ENCODE measurements at places on chromosomes 11 and 22. TPM values are rescaled to one million over a fixed set of nuclear protein-coding genes. Genes with fewer than 3 reads are reported as not detected.
A peak's percentile ranks its signal among the peaks of the same experiment; 100 is the strongest.

DNA sequence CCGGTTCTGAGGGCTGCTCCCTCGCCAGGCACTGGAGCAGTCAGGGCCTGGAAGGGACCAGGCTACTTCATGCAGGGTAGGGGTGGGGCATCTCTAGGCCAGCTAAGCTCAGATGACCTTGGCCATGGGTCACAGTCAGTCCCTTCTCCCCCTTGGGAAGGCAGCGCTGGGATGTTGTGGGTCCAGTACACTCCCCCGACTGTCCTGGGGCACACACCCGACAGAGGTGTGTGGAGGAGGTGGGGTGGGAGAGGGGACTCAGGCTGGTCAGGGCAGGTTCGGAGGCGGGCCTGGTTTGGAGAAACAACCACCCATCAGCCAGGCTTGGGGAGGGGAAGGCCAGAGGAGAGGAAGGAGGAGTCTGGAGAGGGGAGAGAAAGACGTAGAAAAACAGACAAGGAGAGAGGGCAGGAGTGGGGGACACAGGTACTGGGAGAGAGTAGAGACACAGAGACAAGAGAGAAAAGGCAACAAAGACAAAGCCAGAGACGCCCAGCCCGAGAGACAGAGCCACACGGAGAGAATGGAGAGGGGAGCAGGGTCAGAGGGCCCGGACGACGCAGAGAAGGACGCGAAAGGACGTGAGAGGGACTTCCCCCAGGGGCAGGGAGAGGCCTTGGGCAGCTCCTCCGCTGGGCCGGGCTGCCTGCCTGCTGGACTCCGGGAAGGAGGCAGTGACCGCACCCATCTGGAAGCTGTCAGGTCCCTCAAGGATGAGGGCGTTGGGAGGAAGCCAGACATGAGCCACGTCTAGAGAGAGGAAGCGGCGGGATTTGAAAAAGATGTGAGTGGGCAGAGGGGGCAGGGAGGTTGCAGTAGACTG lies 30.6 kb upstream of the TSKU start:
- DNase-seq, result peak; percentile 19

DNA sequence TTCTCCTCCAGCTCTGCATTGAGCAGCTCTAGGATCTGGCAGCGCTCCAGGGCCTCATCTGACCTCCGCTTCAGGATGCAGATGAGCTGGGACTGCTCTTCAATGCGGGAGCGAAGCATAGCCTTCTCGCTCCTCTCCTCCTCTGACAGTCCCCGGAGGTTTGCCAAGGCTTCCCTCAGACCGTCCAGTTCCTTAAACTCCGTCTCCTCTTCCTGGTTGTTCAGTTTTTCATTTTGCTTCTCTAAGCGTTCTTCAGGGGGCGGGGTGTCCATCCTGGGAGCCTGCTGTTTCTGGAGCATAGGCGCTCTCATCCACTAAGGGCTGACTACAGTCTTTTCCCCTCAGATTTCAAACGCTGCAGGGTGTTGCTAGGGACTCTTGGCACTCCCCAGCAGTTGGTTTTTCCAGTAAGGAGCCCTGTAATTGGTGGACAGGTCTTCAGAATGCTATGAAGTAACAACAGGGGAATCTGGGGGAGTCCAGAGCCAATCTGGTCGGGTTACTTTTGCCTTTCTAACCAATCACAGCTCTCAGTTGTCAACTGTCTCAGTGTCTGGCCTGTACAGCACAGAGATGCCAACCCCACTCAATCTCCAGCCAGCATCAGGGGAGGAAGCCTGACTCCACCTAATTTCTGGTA lies at the start of gene CCDC89:
TSS of gene CCDC89 (minus strand) at position 376 of the 640 bp plus-strand sequence. CDS start at position 311, 65 bp downstream.
- no peak for DNase-seq

DNA sequence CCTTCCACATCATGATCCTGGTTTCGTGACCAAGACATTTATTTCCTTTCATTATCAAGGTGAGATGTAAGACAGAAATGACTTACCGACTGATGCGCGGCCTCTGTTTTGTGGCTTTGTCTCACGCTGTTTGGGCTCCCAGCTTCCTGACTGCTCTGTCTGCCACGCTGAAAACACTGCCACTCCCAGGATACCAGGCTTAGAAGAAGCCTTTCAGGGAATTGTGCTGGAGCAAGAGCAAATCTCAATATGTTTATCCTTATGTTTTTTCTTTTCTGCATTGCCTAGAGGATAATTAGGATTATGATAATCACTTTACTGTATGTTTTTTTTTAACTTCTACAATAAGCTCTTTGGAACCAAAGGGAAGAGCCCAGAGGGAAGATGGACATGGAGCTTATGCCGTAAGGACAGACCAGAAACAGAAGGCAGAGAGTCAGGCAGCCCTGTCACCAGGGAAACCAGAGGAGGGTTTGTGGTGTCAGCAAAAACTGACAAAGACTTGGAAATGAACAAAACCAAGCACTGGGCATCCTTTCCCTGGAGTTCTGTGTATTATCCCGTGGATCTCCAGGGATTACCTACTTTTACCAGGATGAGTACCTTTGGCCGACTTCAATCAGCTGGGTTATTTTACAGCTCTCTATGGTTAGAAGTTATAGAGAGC lies 68.2 kb upstream of the ISX start:
- no peak for DNase-seq

Gene TREH
- 0.21 TPM for total RNA-seq

- no peak for DNase-seq
Measured at GRCh38 chr11:12013781-12014180, 5.4 kb upstream of the DKK3 start.

GRCh38 chr11:14148653-14149273 lies 186.2 kb downstream of the SPON1 start:
- DNase-seq, result no peak

Gene INPP5J
- 4.1 TPM for total RNA-seq

DNA sequence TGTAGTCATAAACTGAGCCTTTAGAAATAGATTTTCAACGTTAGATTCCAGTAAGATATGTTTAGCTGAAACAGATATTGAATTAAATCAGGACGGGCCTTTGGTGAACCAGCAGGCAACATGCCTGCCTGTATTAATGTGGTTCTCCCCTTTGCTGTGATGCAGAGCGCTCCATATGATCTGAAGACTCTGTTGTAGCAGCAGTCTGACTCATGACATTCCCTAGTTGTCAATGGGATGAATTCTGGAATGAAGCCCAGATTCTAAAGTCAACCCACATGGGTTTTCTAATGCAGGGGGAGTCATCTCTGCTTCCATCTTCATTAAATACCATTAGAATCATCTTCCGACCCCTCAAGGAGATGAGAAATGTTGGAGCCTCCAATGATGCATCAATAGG lies 864.5 kb downstream of the NTM start:
- DNase-seq, result no peak

- DNase-seq, result peak; percentile 83
Measured at GRCh38 chr11:1486054-1486825, at the start of gene MOB2. Gene MOB2 (minus strand): TSS chr11:1486779. CDS start chr11:1486556, 223 bp downstream.

- DNase-seq, result no peak
Measured at GRCh38 chr22:30821863-30822215, 127.2 kb downstream of the OSBP2 start.

GRCh38 chr11:116438651-116439360 lies 334.0 kb downstream of the BUD13 start:
- no peak for DNase-seq

- no peak for DNase-seq
Measured at GRCh38 chr22:44523981-44524759, 26.1 kb upstream of the RTL6 start.

Gene FGF19
- total RNA-seq, result 0.73 TPM

DNA sequence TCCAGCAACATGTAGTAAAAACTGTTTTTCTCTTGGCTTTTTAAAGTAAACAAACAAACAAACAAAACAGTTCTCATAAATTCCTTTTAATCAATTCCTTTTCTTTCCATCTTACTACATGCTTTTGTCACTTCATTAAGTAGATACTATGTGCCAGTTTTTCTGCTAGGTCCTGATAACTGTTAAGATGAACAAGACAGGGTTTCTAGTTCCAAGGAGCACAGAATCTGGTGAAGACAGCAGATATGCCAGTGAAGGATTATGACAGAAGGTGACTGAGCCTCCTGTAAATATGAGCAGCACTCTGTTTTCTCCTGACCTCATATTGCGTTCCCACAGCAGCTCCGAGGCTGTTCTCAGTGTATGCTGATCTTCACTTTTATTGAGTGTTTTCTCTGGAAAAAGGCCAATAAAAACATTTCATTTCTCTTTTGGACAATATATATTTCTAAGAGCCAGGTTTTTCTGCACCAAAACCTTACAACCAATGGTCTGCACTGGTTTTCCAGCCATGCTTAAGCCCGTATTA lies 45.8 kb downstream of the HEPHL1 start:
- no peak for DNase-seq

Gene APOL4
- total RNA-seq, result 4.3 TPM

Gene GPR83
- 0.07 TPM for total RNA-seq

DNA sequence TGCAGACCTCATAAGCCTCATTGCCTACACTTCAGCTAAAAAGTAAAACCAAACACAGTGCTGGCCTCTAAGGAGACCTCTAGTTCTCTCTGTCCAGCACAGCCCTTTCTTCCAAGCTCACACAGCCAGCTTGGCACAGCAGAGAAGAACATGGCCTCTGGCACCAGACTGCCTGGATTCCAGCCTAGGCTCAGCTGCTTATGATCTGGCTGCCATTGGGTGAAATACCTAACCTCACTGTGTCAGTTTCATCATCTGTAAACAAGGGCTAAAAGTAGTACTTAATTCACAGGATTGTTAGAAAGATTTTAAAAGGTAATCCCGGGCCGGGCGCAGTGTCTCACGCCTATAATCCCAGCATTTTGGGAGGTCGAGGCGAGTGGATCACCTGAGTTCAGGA lies 9.9 kb upstream of the ACER3 start:
- DNase-seq, result no peak

DNA sequence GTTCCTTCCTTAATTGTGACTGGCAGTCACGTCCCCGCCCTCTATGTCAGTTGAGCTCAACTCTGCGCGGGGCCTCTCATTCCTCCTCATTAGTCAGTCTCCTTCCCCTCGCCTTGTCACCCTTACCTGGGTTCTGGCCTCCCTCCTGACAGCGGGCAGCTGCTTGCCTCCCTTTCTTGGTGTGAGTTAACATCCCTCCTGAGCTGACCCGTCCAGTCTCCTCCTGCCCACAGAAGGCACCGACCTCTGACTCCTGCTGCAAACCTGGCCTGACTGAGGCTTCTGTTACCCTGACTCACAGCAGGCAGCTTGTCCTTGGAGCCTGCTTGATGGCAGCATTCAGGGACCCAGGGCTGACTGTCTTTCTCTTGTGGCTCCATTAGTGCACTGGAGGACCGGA lies 45.2 kb downstream of the GRIK4 start:
- DNase-seq, result no peak

Gene UBQLN3
- not detected for total RNA-seq

GRCh38 chr11:10116588-10116987 lies 177.4 kb downstream of the SBF2 start:
- DNase-seq, result no peak

Gene NCAPH2
- total RNA-seq, result 92.0 TPM

Gene TPBGL
- not detected for total RNA-seq

Gene APOA4
- total RNA-seq, result not detected

- peak; percentile 5 for DNase-seq
Measured at GRCh38 chr11:86954269-86955110, 705 bp downstream of the FZD4 start.

Gene MS4A3
- total RNA-seq, result not detected

Gene SOX10
- not detected for total RNA-seq

DNA sequence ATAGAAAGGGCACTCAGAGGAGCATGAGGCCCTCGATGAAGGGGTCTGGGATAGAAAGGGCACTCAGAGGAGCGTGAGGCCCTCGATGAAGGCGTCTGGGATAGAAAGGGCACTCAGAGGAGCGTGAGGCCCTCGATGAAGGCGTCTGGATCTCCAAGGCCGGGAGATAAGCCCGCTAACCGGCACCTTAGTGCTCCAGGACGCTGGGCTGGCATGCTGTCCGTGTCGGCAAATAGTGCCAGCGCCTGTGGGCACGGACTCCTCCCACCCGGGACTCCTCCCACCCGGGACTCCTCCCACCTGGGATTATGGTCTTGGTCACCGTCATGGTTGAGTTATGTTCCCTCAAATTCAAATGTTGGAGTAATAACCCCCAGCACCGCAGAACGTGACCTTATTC lies 725.3 kb downstream of the BRD1 start:
- DNase-seq, result no peak

Gene ELMOD1
- total RNA-seq, result 0.35 TPM
